Stimulated activated CD4-positive, alpha-beta T cell treated with anti-CD3 and anti-CD28 coated beads, Interleukin-4, amount 100 ng/mL, for 24 hours (primary cell): ENCODE measurements at places on chromosomes 7 and 10.

- no peak for DNase-seq
Observed at GRCh38 chr7:102093599-102094315, 192.9 kb upstream of the SH2B2 start.

DNA sequence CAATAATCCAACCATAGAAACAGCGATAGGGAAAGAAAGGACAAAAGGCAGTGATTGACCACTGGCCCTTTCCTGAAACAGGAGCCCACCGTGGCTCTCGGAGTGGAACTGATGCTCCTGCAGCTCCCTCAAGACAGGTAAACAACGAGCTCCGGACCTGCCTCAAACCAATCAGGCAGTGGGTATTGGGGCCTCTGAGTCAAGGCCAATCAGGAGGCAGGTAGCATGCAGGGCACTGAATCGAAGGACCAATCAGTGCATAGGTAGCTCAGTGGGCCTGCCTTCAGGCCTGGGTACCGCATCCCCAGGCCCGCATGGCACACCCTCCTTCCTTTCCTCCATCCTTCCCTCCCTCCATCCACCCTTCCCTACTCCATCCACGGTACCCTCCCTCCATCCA is 425.1 kb upstream of the MGMT start:
- DNase-seq = no peak

DNA sequence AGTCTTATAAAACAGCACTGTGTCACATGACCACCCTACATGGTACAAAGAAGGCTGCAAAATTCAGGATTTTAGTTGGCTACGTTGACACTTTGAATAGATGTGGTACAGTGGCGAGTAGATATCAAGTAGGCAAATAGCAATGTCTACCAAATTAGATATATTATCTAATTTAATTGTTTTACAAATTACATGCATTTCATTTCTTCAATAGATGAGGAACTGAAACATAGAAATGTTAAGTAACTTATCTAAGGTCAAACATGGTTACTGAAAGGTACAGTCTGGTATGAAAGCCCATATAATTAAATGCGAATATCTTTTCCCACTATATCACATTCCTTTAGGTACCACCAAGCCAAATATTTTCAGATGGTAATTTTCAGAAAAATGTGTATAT is 972.2 kb downstream of the NRG3 start:
- no peak for DNase-seq

DNA sequence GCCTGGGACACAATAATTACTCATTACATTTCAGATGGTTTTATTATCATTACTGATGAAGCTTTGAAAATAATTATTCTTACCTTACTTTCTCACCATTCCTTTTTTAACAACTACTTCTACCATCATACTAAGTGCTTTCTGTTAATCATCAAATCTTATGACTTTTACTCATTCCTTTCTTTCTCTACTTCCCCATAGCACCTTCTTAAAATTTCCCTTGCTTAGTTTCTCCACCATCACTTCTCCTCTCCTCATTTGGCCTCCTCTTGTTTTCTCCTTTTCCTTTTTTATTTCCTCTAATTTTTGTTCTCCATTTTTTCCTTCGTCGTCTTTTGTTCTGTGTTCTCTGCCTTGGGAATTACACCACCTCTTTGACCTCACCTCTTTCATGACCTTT is 303.2 kb upstream of the KAT6B start:
- no peak for DNase-seq

GRCh38 chr7:88540012-88540411 is 219.5 kb upstream of the ZNF804B start:
- no peak for DNase-seq
